ENCODE measurements at places on chromosomes 11 and 22. TPM values are rescaled to one million over a fixed set of nuclear protein-coding genes. Genes with fewer than 3 reads are reported as not detected.

Gene SLC29A2
- 8.1 TPM for total RNA-seq

Gene DUSP8
- total RNA-seq, result 1.5 TPM

Gene THY1
- total RNA-seq, result 0.30 TPM

Gene FAM89B
- total RNA-seq, result 13.6 TPM

Gene SOX6
- not detected for total RNA-seq

Gene TTC36
- total RNA-seq, result 0.62 TPM

Gene CARD18
- not detected for total RNA-seq

- DNase-seq, result no peak
- H3K36me3 ChIP-seq, result no peaks in the 10 kb centered on the region
- H3K27ac ChIP-seq, result no peak overlapping the region
- H3K4me3 ChIP-seq, result no peak overlapping the region
- H3K27me3 ChIP-seq, result peaks cover 9% of the 10 kb centered on the region
These were observed 1.4 kb downstream of the VPREB1 start for GRCh38 chr22:22245935-22246525.

DNA sequence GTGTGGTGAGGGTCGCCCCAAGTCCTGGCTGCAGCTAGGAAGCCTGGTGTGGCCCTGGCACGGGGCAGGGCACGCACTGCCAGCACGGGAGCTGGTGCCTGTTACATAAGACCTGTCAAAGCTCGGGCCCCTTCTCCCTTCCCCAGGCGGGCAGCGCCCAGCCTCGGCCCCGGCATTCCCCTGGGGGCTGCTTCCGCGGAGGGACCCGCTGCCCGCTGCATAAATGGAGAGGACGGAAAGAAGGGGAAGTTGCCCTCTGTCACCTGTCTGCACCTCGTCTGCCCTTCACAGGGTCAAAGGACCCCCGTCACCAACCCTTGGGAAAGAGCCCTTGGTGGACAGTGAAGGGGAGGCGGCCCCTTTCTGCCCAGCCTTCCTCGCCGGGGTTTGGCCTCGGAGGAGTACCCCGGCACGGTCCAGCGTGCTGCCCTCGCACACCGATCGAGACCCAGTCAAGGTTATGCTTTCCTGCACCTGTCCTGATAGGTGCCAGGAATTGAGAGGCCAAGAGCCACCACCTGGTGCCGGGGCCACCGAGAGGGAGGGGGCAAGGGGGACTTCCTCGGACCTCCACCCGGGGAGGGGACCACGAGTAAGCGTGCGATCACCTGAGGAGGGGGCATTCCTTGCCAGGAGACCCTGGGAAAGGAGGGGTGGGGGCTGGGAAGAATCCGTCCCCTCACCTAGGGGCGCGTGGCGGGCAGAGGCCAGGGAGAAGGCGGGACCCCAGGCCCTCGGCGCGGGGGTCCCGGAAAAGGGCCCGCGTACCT lies 16.8 kb upstream of the MFRP start:
- H3K27me3 ChIP-seq, result peaks cover 54% of the 10 kb centered on the region
- H3K36me3 ChIP-seq, result no peaks in the 10 kb centered on the region
- DNase-seq, result no peak
- H3K27ac ChIP-seq, result no peak overlapping the region

GRCh38 chr11:72665911-72666472 lies 8.2 kb downstream of the PDE2A start:
- H3K36me3 ChIP-seq, result peaks cover 8% of the 10 kb centered on the region
- no peak overlapping the region for H3K4me3 ChIP-seq
- H3K27me3 ChIP-seq, result peaks cover 56% of the 10 kb centered on the region
- peaks cover 4% of the 10 kb centered on the region for H3K4me1 ChIP-seq

GRCh38 chr22:43893266-43893665 lies 1.5 kb upstream of the PNPLA5 start:
- peaks cover 40% of the 10 kb centered on the region for H3K27me3 ChIP-seq
- H3K36me3 ChIP-seq, result no peaks in the 10 kb centered on the region
- H3K27ac ChIP-seq, result no peak overlapping the region
- DNase-seq, result no peak
- no peaks in the 10 kb centered on the region for H3K4me1 ChIP-seq

DNA sequence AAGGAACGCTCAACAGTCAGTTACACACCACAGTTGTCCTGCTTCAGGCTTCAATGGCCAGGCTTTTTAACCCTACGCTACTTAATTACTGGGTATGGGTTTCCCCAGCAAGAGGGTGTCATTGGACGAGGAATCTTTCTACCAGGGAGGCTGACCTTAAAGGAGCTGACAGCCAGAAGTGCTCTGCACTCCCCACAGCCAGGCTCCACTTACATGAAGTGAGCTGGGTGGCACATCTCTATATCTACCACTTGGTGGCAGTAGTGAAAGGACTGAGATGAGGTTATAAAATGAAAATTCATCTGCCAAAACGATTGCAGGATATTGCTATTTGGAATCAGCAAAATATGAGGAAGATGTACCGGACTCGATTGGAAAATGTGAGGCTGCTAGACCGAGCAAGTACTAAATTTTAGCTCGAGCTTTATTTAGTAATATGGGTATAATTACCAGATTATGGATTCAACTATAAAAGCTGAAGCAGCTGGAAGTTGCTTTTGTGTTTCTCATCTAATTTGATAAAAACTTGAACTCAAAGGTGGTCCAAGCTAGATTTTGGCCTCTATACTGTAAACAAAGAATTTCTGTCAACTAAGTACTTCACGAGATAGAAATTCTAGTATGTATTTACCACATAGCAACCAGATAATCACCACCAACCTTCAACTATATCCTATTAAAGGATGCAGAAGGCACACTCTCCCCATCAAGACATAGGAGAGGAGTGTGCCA lies 53.9 kb upstream of the CEP126 start:
- peaks cover 4% of the 10 kb centered on the region for H3K27me3 ChIP-seq
- no peaks in the 10 kb centered on the region for H3K36me3 ChIP-seq
- H3K4me1 ChIP-seq, result no peaks in the 10 kb centered on the region
- DNase-seq, result peak; percentile 6
- no peak overlapping the region for H3K27ac ChIP-seq

DNA sequence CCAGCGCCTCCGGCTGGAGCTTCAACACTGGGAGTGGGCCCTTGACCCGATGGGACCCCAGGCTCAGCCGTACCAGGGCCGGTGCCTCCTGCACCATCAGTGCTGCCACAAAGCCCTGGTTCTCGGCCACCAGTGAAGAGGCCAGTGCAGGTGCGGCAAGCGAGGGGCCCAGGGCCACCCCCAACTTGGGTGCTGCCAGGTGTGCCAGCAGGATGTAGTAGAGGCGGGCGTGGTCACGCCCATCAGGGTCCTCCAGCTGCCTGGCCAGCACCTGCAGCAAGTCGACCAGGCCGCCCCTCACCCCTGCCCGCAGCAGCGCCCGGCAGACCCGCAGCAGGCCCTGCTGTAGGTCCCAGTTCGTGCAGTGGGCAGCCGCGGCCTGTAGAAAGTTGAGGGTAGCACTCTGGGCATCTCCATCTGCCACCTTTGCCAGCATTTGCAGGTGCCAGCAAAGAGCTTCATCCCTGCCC lies 2.3 kb downstream of the AP5B1 start:
- peaks cover 7% of the 10 kb centered on the region for H3K36me3 ChIP-seq
- no peak for DNase-seq
- no peak overlapping the region for H3K27ac ChIP-seq
- peaks cover 31% of the 10 kb centered on the region for H3K4me1 ChIP-seq

DNA sequence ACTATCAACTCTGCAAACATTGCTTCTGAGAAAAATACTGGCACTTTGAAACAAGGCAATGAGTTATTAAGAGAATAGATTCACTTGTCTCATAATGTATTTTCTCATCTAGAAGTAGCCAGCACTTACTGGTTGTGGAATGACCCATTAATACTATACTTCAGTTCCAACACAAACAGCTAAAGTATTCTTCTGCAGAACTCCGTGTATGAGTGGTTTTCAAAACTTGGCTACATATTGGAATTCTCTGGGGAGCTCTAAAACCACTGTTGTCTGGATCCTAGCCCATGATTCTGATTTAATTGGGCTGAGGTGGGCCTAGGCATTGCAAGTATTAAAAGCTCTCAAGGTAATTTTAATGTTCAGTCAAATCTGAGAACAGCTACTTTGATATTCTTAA lies 1416.4 kb upstream of the RAG2 start:
- no peaks in the 10 kb centered on the region for H3K4me1 ChIP-seq
- H3K27ac ChIP-seq, result no peak overlapping the region
- no peaks in the 10 kb centered on the region for H3K27me3 ChIP-seq
- H3K36me3 ChIP-seq, result no peaks in the 10 kb centered on the region
- no peak overlapping the region for H3K4me3 ChIP-seq

- DNase-seq, result no peak
- H3K4me1 ChIP-seq, result no peaks in the 10 kb centered on the region
- H3K4me3 ChIP-seq, result no peak overlapping the region
- no peak overlapping the region for H3K27ac ChIP-seq
- H3K36me3 ChIP-seq, result no peaks in the 10 kb centered on the region
- no peaks in the 10 kb centered on the region for H3K27me3 ChIP-seq
These were observed 304.5 kb upstream of the SYN3 start for GRCh38 chr22:33362702-33363101.

- peaks cover 9% of the 10 kb centered on the region for H3K27me3 ChIP-seq
- no peak overlapping the region for H3K27ac ChIP-seq
- no peak for DNase-seq
- H3K4me3 ChIP-seq, result no peak overlapping the region
These were observed 13.3 kb upstream of the NRIP3 start for GRCh38 chr11:9016916-9017642.

DNA sequence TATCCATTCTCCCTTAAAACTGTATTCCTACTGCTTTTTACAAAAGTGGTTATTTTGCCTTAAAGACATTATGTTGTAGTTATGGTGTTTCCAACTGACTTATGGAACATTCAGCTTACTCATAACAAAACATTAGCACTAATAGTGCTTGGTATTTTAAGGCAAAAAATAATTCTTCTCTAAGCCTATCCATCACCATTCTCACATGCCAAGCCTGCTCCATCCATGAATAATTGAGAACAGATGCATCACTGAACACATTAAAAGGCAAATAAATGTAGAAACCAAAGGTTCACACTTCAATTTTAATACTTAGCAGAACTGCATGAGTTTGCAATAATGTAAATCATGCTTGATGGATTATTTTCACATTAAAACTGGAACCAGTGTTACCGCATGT lies 42.3 kb upstream of the DDI1 start:
- no peaks in the 10 kb centered on the region for H3K4me1 ChIP-seq
- H3K36me3 ChIP-seq, result no peaks in the 10 kb centered on the region
- no peaks in the 10 kb centered on the region for H3K27me3 ChIP-seq
- no peak overlapping the region for H3K4me3 ChIP-seq

GRCh38 chr11:69114362-69114761 lies 41.4 kb upstream of the SMIM38 start:
- no peak overlapping the region for H3K4me3 ChIP-seq
- no peaks in the 10 kb centered on the region for H3K36me3 ChIP-seq
- H3K4me1 ChIP-seq, result no peaks in the 10 kb centered on the region
- no peak overlapping the region for H3K27ac ChIP-seq

GRCh38 chr11:113562981-113563461 lies 87.8 kb upstream of the DRD2 start:
- DNase-seq, result no peak
- peaks cover 9% of the 10 kb centered on the region for H3K27me3 ChIP-seq
- H3K4me3 ChIP-seq, result no peak overlapping the region

- no peaks in the 10 kb centered on the region for H3K27me3 ChIP-seq
- H3K27ac ChIP-seq, result no peak overlapping the region
- no peak overlapping the region for H3K4me3 ChIP-seq
- DNase-seq, result no peak
These were observed 14.2 kb downstream of the RTL6 start for GRCh38 chr22:44483878-44484277.

GRCh38 chr11:37134637-37135036 lies 536.6 kb upstream of the RAG2 start:
- no peak overlapping the region for H3K4me3 ChIP-seq
- H3K4me1 ChIP-seq, result no peaks in the 10 kb centered on the region
- H3K36me3 ChIP-seq, result peaks cover 2% of the 10 kb centered on the region
- no peak for DNase-seq
- no peak overlapping the region for H3K27ac ChIP-seq
- no peaks in the 10 kb centered on the region for H3K27me3 ChIP-seq

DNA sequence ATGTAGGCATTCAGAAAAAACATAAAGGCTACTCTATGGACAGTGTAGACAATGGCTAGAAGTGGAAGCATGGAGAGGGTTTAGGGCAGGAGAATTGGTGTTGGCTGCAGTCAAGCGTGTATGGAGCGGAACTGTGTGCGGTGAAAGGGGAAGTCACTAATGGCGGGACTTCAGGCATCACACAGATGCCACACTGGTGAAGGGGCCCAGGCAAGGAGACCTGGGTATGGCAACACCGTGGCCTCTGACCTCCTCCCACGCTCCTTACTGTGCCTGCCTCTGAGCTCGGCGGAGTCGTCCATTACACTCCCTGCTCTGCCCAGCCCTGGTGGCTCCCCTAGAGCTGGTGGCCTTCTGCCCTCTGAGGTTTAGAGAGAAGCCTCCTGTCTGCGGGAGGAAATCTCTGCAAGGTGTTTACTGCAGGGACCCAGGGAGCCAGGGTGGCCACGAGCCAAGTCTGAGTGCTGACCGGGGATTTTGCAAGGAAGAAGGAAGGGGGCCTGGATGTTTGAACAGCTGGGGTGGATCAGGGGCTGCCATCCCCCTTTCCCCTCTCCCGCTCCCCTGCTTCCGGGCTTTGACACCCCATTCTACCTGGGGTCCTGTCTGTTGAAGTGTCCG lies 75.1 kb upstream of the TSPAN18 start:
- no peak overlapping the region for H3K27ac ChIP-seq
- H3K36me3 ChIP-seq, result peaks cover 4% of the 10 kb centered on the region
- H3K4me1 ChIP-seq, result no peaks in the 10 kb centered on the region
- H3K27me3 ChIP-seq, result peaks cover 24% of the 10 kb centered on the region
- H3K4me3 ChIP-seq, result no peak overlapping the region
- DNase-seq, result no peak

- H3K4me1 ChIP-seq, result peaks cover 3% of the 10 kb centered on the region
- no peak overlapping the region for H3K27ac ChIP-seq
- peaks cover 3% of the 10 kb centered on the region for H3K27me3 ChIP-seq
- H3K4me3 ChIP-seq, result no peak overlapping the region
These were observed 38.1 kb upstream of the LDLRAD3 start for GRCh38 chr11:35905646-35906276.

DNA sequence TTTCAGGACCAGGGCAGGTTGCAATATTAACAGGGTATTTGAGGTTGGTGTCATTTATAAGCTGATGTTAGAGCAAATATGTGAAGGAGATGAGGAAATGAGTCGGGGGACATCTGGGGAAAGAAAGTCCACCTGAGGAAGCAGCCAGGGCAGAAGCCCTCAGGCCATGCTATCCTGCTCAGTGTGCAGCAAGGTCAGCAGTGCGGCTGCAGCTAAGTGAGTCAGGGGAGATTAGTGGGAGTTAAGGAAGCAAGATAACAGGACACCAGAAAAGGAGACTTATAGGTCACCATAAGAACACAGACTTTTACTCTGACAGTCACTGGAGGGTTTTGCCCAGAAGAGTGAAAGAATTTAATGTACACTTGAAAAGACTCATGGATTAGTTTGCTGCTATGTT lies 468.9 kb downstream of the NTM start:
- H3K4me1 ChIP-seq, result no peaks in the 10 kb centered on the region
- no peaks in the 10 kb centered on the region for H3K36me3 ChIP-seq
- H3K27me3 ChIP-seq, result peaks cover 8% of the 10 kb centered on the region
- DNase-seq, result no peak
- H3K4me3 ChIP-seq, result no peak overlapping the region

DNA sequence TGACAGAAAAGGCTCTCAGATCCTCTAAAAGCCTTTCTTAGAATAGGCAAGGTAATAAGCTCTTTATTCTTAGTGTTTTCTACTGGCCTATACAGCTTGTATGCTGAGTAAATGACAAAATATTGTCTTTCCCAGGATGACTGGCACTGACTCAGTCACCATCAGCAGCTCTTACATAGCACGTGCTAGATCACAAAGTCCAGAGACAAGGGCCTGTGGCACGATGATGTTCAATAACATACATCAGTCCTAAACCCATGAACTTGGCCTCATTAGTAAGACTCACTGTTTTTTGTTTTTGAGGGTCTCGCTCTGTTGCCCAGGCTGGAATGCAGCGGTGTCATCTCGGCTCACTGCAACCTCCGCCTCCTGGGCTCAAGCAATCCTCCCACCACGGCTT lies 42.7 kb downstream of the CELF1 start:
- H3K36me3 ChIP-seq, result peaks cover 24% of the 10 kb centered on the region
- no peak overlapping the region for H3K4me3 ChIP-seq
- H3K27ac ChIP-seq, result no peak overlapping the region
- no peaks in the 10 kb centered on the region for H3K27me3 ChIP-seq
- DNase-seq, result no peak

Measured in activated naive CD8-positive, alpha-beta T cell treated with anti-CD3 and anti-CD28 coated beads for 36 hours (primary cell).